ENCODE measurements at places on chromosomes 7 and 10. TPM values are rescaled to one million over a fixed set of nuclear protein-coding genes. Genes with fewer than 3 reads are reported as not detected.

VPS37D gene
- total RNA-seq = not detected

ADAP1 gene
- total RNA-seq = 8.0 TPM

- no peaks in the 10 kb centered on the region for H3K36me3 ChIP-seq
- no peaks in the 10 kb centered on the region for H3K27me3 ChIP-seq
- no peak overlapping the region for H3K4me3 ChIP-seq
- H3K4me1 ChIP-seq = no peaks in the 10 kb centered on the region
- H3K27ac ChIP-seq = no peak overlapping the region
These were observed 338.0 kb upstream of the MKI67 start for GRCh38 chr10:128463991-128464760.

- H3K36me3 ChIP-seq = peaks cover 11% of the 10 kb centered on the region
- no peak overlapping the region for H3K27ac ChIP-seq
- DNase-seq = no peak
- H3K4me3 ChIP-seq = no peak overlapping the region
These were observed 90.5 kb upstream of the SVIL start for GRCh38 chr10:29725133-29725720.

DNA sequence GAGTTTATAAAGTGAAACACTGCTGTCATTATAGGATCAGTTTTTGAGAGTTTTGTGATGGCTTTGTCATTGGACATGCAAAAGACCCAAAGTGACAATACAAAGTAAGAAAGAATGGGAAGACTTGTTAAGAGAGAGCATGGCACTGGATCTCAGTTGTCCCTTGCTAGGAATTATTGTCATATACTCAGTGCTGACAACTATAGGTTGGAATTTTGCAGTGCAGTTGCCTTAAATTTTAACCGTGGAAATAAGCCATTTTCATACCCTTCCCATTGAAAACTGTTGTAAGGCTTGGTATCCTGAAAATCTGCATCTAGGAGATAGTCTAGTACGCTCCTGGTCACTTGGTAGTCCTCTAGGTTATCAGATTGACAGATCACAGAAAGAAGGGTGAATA lies 1156.7 kb downstream of the GATA3 start:
- peaks cover 3% of the 10 kb centered on the region for H3K4me1 ChIP-seq
- peaks cover 4% of the 10 kb centered on the region for H3K27me3 ChIP-seq
- no peak for DNase-seq
- H3K36me3 ChIP-seq = no peaks in the 10 kb centered on the region

- no peaks in the 10 kb centered on the region for H3K36me3 ChIP-seq
- no peak overlapping the region for H3K27ac ChIP-seq
- peaks cover under 1% of the 10 kb centered on the region for H3K27me3 ChIP-seq
- no peak for DNase-seq
- no peak overlapping the region for H3K4me3 ChIP-seq
These were observed 56.1 kb downstream of the ZNF92 start for GRCh38 chr7:65429642-65430343.

DNA sequence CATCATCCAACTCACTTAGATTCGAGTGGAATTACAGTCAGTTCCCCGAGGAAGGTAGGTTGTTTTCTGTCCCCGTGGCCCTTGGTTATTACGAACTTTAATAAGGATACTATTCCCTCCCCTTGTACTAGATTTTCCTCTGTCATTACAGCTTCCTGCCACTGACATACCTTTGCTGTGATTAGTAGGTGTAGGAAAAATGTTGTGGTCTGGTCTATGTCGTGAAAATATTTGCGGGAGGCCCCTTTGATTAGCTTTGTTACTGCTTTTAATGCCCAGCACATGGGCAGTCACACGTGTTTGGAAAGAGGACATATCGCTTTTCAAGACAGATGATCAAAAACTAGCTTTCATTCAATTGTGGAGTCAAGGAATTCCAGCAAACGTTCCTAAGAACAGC lies 92.2 kb downstream of the GATA3 start:
- H3K27ac ChIP-seq = no peak overlapping the region
- H3K4me1 ChIP-seq = no peaks in the 10 kb centered on the region
- no peak for DNase-seq
- H3K4me3 ChIP-seq = no peak overlapping the region
- H3K27me3 ChIP-seq = no peaks in the 10 kb centered on the region

GRCh38 chr10:17007418-17007770 lies 122.2 kb downstream of the CUBN start:
- H3K27ac ChIP-seq = no peak overlapping the region
- peaks cover 54% of the 10 kb centered on the region for H3K4me1 ChIP-seq
- H3K36me3 ChIP-seq = peaks cover 8% of the 10 kb centered on the region
- no peak for DNase-seq
- peaks cover 5% of the 10 kb centered on the region for H3K27me3 ChIP-seq
- H3K4me3 ChIP-seq = no peak overlapping the region

All from activated naive CD4-positive, alpha-beta T cell treated with anti-CD3 and anti-CD28 coated beads for 36 hours (primary cell).